ENCODE measurements at places on chromosomes 12 and 14. TPM values are rescaled to one million over a fixed set of nuclear protein-coding genes. Genes with fewer than 3 reads are reported as not detected.

RASSF3 gene
- total RNA-seq = 143 TPM

HSP90B1 gene
- 350 TPM for total RNA-seq

E2F7 gene
- total RNA-seq = 0.07 TPM

DDN gene
- total RNA-seq = 0.77 TPM

TAS2R10 gene
- total RNA-seq = not detected

KRT7 gene
- total RNA-seq = 0.69 TPM

PMEL gene
- total RNA-seq = 0.57 TPM

OR4E2 gene
- not detected for total RNA-seq

CLEC1B gene
- not detected for total RNA-seq

CD27 gene
- 0.20 TPM for total RNA-seq

- DNase-seq = no peak
Observed at GRCh38 chr12:48183876-48184548, 568 bp downstream of the CCDC184 start.

DNA sequence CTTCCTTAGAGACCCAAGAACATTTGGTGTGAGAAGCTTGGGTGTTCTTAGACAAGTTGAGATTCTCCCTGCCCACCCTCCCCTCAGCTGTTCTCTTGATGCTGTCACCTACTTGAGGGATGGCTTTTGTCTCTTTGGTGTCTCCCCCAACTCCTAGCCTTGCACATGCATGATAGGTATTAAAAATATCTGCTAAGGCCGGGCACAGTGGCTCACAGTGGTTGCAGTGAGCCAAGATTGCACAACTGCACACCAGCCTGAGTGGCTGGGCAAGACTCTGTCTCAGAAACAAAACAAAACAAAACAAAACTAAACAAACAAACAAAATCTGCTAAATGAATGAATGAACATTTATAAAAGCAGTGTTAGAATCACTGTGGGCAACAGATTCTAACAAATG is 261.1 kb downstream of the AKAP6 start:
- peak; percentile 30 for DNase-seq

- DNase-seq = peak; percentile 81
Observed at GRCh38 chr14:91352053-91352452, 65.6 kb downstream of the CCDC88C start.

GRCh38 chr12:1844223-1844622 is 23.9 kb downstream of the LRTM2 start:
- DNase-seq = no peak

GRCh38 chr12:57720606-57721595 is 17.6 kb downstream of the AGAP2 start:
- DNase-seq = no peak

- DNase-seq = no peak
Observed at GRCh38 chr12:20096430-20096829, 271.9 kb upstream of the PDE3A start.

DNA sequence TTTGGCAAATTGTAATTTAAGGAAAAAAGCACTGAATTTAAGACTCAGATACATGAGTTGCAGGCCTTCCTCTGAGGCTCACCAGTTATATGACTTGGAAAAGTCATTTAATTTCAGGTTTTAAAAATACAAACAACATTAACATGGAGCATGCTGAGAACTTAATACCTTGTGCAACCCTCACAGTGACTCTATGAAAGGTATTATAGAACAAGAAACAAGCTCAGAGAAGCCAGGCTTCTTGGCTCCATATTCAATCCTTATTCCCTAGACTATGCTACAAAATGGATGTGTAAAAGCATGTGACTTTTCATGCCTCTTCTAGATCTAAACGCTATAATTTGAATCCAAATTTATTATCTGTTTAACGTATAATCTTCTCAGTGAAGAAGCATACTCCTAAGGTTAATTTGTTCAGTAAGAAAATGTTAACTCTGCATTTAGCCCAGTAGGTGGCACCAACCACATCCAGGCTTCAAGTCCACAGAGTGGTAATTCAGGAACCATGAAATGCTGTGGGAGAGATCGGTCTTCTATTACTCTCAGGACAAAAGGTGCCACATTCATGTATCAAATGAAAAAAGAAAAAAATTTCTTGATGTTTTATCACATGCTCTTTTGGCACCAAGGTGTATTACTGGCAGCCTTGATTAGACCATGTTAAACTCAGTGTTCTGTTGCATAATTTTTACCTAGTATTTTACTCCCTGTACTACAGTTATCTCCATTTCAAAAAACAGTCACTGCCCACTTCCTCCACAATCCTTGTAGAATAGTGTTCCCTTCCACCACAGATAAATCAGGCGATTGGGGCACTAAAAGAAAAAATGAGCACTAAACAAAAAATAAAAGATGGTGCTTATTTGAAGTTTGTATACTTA is 9.3 kb downstream of the CCDC196 start:
- no peak for DNase-seq

GRCh38 chr12:107990325-107990724 is 138.8 kb upstream of the WSCD2 start:
- DNase-seq = peak; percentile 28

DNA sequence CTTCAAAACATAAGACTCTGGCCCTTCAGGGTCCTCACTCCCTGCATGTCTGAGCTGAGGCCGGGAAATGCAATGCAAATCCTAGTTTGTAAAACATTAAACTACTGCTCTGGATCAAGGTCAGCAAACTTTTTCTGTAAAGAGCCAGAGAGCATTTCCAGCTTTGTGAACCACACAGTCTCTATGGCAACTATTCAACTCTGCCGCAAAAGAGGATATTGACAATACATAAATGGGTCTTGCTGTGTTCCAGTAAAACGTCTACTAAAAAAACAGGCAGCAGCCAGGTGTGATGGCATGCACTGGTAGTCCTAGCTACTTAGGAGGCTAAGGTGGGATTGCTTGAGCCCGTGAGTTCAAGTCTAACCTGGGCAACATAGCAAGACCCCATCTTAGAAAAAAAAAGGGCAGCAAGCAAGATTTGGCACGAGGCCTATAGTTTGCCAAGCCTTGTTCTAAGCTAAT is 22.3 kb downstream of the DDX24 start:
- no peak for DNase-seq

GRCh38 chr12:10243818-10244520 is 31.3 kb downstream of the GABARAPL1 start:
- DNase-seq = no peak

- DNase-seq = no peak
Observed at GRCh38 chr12:123948401-123948795, 24.2 kb downstream of the CCDC92 start.

- no peak for DNase-seq
Observed at GRCh38 chr12:106801830-106802533, 27.5 kb downstream of the RIC8B start.

DNA sequence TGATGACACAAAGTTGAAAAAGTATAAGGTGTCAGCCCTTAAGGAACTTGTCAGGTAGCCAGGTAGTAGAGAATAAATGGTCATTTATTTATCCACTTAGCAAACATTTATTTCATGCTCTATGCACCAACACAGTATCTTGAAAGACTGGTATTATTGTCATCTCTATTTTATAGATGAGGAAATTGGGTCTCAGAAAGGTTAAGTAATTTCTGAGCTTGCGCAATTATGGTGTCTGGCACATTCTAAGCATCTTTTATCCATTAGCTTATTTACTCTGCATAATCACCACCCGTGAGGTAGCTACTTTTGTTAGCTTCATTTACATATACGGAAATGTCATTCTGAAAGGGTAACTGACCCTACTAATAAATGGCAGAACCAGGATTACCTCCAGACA is 2.5 kb upstream of the UTP20 start:
- no peak for DNase-seq

DNA sequence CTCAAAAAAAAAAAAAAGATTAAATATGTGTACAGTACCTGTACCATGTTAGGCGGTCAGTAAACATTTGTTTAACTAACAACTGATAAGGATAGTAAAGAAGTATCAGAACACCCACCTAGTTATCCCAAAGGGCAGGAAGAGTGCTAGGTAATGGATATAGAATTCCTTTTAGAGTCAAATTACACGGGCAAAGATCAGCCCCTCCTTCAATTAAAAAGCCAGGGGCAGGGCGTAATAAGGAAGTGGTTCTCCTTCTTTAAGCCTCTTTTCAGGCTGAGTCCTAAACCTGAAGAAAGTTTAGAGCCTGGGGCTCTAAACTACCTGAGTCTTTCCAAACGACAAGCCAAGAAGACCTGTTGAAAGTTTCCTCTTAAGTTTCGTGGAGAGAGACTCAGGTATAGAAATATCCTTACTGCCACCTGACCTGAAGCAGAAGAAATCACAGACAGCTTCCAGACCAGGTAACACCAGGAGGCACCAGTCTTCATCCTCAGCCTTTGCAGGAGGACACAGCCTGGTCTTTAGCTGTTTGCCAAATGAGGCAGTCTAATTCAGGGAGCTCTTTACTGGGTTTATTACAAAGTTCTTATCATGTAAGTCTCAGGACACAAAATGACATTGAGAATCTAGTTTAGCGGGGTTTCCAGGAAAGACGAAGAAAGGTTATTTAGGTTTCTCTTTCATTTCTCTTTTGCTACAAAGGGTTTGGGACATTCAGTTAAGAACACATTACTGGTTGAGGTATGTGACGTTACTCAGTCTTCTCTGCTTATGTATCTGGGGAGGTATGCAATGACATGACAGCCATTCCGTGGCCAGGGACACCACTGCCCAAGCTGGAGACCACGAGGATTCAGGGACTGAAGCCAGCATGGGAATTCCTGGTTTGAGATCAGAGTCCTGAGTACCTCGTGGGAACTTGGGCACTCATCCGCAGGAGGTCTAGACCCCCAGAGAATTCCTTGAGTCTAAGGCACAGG is at the start of gene BCL2L14:
TSS of gene BCL2L14 (plus strand) at position 266 of the 983 bp plus-strand sequence. CDS start 8,367 bp downstream, outside the sequence.
- DNase-seq = no peak

DNA sequence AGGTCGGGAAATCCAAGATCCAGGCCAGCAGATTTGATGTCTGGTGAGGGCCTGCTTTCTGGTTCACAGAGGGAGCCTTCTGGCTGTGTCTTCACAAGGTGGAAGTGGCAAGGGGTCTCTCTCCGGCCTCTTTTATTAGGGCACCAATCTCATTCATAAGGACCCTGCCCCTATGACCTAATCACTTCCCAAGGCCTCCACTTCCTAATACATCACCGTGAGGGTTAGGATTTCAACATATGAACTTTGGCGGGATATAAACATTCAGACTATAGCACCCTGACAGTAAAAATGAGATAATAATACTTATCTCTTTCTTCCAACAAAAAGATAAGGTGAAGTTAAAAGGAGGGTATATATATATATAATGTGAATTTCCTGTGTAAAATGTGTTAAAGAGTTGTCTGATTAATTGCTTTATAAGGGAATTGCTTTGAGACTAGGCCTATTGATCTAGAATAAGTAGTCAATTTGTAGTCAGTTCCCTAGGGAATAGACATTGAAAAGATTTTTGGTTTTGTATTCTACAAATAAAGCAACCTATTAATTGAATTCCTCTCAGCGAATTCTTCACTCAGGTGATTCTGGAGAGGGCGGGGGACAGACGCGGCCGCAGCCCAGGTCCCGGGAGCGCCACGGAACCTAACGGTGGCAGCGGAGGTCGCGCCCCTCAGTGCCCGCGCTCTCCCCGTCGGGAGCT is 516 bp upstream of the LGALS3 start:
- no peak for DNase-seq

GRCh38 chr12:50564237-50564947 is 59.6 kb downstream of the DIP2B start:
- no peak for DNase-seq

GRCh38 chr14:100279563-100279962 is 26.7 kb downstream of the SLC25A29 start:
- no peak for DNase-seq

DNA sequence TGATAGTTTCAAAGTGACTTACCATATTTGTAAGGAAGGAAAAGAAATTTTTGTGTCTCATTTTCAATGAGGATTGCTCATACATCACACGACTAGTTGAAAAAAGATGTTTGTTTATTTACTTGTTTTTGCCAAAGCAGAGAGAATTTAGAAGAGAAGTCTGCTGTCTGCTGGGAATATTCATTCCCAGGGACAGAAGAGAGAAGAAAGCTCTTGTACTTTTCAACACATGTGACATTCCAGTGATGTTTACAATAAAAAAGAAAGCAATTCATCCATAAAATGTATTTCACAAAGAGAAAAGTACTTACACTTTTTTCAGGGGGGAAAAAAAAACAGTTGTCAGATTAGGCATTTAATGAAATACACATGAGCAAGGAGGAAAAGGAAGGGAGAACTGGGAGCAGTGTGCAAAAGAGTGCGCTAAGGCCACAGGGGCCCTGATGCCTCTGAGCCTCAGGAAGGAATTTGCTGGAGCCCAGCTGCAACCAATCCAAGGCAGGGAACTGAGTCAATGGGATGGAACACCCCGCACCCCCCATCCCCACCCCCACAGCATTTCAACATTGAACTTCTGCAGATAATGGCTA is 115.0 kb downstream of the RPAP3 start:
- peak; percentile 42 for DNase-seq

DNA sequence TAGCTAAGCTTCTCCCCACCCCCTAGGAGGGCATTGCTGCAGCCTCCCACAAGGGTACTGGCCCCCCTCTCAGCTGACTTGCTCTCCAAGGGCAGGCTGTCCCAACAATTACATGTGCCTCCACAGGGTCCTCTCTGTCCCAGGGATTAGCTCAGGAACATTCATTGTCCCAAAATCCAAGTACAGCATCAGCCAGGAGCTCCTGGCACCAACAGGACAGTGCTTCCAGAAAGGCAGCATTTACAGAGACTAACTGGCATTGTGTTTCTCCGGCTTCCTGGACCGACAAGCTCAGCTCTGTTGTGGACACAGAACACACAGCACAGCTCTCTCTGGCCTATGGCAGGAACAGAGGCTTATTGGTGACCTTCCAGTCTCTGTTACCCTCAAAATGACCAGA is 21.7 kb downstream of the ABCD4 start:
- DNase-seq = no peak

- DNase-seq = peak; percentile 36
Observed at GRCh38 chr12:92431146-92431545, 271.6 kb upstream of the PLEKHG7 start.

GRCh38 chr12:88856201-88856600 is 275.9 kb upstream of the KITLG start:
- DNase-seq = no peak

- no peak for DNase-seq
Observed at GRCh38 chr14:95686935-95687334, 709 bp downstream of the TCL1B start.

GRCh38 chr14:100788517-100788916 is 37.4 kb upstream of the MEG3 start:
- DNase-seq = no peak

GRCh38 chr12:71567537-71567936 is 96.1 kb downstream of the ZFC3H1 start:
- DNase-seq = no peak

- DNase-seq = peak; percentile 58
Observed at GRCh38 chr14:68359837-68360552, 432.9 kb downstream of the ZFP36L1 start.

Data from left ventricle myocardium superior (tissue), 1 donor.